ENCODE measurements at places on chromosomes 13 and 19.

DNA sequence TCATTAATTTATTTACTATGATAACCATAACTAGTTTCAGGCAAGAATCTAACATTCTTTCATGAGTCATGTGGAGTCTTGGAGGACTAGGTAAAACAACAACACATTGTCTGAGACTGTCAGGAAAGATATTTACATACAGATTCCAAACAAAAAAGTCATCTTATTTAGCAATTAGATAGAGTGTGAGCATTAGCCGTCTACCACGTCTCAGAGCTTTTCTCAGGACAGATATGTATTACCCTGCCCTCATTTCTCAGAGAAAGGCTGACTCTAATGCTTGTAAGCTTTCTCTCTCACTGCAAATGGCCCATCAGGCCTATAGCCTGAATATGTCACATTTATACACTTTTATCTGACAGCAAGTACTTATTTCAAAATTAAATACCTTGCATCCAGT, 312.1 kb upstream of the PCDH20 start:
- no peak for DNase-seq

DNA sequence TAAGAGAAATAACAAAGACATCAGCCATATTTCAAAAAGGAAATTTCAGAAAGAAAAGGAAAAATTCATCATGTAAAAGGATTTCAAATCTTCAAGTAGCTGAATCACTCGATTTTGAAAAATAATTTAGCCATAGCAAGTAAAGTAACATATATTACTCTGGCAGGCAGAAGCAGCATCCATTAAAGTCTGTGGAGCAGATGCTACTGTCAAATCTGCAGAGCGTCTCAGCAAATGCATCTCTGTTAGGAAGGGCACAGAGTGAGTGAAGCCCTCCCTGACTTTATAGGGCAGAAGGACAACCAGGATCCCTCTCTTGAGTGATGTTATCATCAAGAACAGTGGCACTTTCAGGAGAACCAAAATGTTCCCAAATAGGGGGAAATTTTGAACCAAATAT, 445.5 kb downstream of the EFNB2 start:
- DNase-seq, result no peak

DNA sequence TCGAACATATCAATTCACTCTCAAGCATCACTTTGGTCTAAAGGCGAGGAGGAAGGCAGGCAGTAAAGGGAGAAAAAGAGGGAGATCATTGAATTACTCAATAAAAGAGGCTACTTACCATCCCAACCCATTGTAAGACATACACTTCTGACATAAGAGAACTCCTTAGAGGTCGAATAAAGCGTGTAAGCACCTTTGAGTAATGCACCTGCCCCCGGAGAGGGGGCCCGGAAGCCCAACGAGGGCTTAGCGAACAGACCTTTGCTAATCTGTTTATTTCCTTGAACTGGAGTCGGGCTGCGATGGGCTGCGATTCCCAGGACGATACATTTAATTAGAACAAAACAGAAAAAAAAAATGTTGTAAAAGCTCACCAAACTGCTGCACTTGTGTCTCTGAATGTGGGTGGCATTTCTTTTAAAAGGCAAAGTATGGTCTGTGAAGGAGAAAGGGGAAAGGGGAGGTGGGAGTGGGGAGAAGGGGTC, 3.0 kb downstream of the ZC3H4 start:
- DNase-seq, result no peak

GRCh38 chr13:66313413-66313812, 916.7 kb downstream of the PCDH9 start:
- DNase-seq, result no peak
